CD4-positive, alpha-beta T cell treated with Interleukin-10 for 1 hour (primary cell): ENCODE measurements at places on chromosomes 6 and 20.

GRCh38 chr6:93621442-93621841 is 202.1 kb upstream of the EPHA7 start:
- no peak for DNase-seq

- DNase-seq, result no peak
These were observed 209.2 kb downstream of the PREX1 start for GRCh38 chr20:48618631-48619030.

- no peak for DNase-seq
These were observed 48.5 kb downstream of the CFAP61 start for GRCh38 chr20:20100881-20101280.

DNA sequence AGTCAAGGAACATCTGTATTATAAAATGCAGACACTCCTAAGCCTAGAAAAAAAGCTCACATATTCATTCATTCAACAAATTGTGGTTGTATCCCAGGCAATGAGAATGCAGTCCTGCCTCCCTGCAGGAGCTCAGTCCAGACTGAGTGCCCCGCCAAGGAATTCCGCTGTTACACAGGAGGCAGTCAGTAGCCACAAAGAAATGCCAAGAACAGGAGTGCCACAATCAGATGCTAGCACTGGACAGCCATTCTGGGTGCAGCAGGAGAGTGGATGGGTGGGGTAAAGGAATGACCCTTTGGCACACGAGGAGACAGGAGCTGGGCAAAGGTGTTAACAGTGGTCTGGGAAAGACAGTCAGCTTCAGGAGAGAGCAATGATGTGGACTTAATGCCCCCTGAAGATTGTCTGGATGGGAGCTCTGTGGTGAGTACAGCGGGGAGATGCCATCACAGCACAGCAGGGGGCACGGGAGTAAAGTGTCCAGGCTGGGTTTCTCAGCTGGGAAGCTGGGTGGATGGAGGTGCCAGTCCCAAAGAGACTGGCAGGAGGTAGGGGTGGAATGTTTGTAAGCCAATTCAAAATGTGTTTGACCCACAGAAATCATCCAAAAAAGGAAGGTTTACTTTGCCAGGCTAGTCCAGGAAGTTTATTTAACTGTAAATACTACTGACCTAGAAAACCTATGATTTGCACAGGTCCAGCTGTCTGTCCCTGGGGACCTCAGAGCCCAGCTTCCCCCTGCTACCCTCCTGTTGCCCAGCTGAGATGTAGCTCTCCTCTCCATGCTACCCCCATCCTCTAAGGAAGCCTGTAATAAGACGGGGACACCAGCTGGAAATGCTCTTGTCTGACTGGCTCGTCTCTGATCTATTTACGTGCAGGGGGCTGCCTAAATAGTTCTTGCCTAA is 84.1 kb downstream of the SLC23A2 start:
- DNase-seq, result no peak

DNA sequence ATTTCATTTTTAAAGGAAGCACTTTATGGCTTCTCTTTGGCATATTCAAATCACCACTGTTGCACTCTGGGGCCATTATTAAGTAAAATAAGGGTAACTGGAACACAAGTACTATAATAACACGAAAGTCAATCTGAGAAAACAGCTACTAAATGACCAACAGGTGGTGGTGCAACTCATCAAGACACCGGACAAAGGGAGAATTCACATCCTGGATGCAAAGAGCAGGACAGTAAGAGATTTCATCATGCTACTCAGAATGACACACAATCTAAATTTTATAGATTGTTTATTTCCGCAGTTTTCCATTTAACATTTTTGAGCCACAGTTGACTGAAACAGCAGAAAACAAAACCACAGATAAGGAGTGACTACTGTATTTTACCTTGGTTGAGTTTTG is 27.6 kb upstream of the LY86 start:
- DNase-seq, result no peak

DNA sequence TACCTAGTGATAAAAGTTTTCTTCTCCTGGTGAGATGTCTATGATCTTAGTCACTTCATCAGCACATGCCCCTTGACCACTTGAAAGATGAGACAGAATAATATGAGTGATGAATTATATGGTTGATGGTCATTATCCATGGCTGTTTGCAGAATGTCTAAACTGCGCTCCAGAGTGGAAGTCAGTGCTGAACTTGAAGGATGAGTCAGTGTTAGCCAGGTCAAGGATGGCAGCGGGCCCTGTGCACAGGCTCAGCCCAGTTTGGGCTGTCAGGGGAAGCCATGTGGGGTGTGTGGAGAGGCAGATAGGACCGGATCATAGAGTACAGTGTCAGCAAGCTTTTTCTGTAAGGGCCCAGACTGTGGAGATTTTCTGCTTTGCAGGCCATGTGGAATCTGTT is 67.2 kb upstream of the KIF25 start:
- no peak for DNase-seq

DNA sequence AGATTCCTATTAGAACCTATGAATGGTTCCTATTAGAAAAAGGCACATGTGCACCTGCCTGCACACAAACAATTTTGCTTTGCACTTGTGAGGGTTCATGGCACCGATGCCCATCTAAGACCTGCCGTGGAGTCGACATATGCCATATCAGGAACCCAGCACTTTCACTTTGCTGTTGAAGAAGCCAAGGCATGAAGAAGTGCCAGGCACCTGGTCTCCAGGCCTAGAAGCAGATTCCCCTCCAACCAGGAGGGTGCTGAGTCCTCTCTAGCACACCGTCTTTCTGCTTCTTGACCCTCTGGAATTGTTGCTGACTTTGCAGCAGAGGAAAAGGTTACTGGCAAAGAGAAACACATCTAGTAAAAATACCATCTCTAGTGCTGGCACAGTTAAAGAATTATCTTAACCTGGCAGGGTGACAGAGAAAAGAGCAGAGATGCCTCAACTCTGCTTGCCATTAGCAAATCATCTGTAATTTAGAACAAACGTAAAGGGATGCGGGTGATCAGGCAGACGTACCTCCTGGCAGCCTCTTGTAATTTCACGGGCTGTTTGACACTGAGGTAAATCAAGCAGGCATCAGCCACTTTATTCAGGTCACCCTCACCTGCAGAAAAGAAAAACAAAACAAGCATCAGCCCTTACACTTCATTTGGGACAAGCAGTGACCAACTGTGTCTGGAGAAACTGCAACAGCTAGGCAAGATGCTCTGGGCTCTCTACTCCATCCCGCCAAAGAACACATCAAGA is 37.2 kb downstream of the TTI1 start:
- no peak for DNase-seq

- DNase-seq, result no peak
These were observed 1.0 kb downstream of the SALL4 start for GRCh38 chr20:51801122-51801822.

DNA sequence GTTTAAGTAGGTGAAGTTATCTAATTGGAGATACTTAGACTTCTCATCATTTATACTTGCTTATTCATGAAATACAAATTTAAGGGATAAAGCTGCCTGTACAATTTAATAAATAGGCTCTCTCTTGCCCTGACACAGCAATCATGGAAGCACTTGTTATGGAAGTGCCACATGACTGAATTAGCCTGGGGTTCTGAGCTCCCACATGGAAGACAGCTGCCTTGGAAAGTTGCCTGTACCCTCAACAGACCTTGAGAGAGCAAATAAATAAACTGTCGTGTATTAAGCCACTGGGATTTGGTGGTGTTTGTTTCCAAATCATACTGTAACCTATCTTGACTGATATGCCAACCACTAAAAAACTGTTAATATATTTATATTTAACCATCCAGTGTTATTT is 87.0 kb upstream of the RSPO3 start:
- DNase-seq, result no peak

GRCh38 chr6:144075187-144075586 is 20.2 kb downstream of the SF3B5 start:
- no peak for DNase-seq

DNA sequence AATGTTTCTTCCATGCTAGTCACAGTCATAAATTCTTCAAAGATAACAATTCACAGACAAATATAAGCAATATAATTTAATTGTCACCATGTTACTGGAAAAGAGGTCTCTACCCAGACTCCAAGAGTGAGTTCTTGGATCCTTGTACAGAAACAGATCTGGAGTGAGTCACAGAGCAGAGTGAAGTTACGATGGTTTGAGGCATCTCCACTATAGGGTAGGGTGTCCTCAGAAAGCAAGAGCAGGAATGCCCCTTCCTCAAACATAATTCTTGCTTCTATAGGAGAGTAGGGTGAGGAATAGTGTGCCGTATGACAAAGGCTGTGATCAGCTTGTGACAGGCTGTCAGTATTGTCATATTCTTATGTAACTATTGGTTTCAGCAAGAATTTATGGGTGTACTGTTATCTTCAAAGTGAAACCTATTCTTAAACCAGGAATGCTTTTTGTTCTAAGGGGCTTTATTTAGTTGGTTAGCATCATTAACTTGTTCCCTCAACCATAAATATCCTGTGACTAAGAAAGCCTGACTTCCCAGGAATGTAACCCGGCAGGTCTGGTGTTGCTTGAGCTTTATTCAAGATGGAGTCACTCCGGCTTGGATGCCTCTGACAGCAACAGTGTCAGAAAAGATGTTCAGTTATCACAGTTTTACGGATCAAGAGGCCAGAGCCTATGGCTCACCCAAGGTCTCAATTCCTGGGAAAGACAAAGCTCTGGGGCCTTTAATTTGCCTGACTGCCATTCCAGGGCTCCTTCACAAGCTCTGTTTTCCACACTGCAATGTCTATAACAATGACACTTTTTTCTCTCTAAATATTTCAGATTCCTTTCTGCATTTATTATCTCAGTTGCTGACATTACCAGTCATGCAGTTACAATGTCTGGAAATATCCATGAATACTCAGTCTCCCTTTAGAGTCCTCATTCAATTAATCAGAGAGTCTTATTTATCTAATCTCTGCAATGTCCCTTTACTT is 298.6 kb downstream of the C6orf118 start:
- no peak for DNase-seq

DNA sequence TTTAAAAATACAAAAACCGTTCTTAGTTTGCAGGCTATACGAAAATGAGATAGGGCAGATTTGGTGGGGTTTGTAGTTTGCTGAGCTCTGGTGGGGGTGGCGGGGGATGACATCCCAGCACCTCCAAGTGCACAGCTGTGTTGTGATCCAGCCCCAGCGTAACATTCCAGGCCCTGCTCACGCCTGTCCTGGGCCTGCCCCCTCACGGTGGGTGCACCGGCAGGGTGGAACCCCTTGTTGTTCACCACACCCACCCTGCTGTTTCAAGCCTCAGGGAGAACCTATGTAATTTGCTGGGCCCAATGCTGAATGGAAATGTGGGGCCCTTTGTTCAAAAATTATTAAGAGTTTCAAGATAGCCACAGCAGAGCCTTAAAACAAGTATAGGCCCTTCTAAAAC is 25.0 kb downstream of the ARMC2 start:
- DNase-seq, result no peak

- DNase-seq, result no peak
These were observed 39.2 kb downstream of the LIN28B start for GRCh38 chr6:104995989-104996617.

DNA sequence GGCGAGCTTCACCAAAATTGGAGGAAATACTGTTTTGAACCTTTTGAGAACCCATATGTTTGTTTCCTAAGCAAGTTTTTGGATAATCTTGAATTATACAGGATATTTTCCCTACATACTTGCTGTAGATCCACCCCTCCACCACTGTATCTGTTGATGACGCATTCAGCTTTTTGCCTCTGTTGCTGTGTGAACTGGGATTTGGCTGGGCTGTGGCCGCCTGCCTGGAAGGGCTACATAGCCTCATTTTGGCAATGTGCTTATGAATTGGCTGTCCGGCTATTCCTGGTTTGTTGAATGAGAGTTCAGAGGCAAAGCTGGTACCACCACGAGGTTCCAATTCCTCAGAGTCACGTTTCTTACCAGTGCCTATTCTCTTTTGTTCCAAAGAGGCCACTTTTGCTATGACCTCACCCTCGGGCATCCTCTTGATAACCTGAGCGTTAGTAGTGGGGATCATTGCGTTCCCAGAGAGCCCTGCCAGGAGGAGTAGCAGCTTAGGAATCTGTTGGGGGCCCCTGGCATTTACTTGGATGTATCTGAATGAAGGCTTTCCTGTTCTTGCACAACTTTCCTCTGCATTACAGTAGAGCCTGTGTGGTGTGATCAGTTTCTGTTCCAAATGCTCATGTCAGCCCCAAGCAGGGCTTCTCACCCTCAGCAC is 6.4 kb downstream of the FAM83D start:
- no peak for DNase-seq

- no peak for DNase-seq
These were observed 97.1 kb upstream of the CEP85L start for GRCh38 chr6:118748311-118749062.

GRCh38 chr6:46347669-46348068 is 143.6 kb downstream of the RCAN2 start:
- DNase-seq, result no peak

DNA sequence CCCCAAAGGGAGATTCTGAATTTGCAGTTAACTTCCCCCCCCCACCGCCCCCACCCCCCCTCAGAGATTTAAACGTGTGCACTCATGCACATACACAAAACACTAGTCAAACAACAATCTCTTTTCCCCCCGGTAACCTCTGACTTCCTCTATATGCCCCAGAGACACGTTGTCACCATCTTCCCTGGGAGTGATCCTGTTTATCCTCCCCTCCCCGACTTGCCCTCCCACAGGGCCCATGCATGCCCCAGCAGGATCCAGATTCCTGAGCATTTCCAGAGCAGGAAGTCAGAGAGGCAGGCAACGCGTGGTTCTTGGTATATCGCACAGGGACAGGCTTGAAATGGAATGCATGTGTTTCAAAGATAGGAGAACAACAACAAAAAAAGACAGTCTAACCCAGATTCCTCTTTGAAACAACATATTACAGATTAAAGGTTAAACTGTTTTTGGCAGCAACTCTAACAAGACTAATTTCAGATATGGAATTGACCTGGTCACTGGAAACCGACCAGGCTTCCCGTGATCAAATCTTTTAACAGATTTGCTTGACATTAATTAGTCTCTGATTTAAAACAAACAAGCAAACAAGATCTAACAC is 1.3 kb downstream of the BLCAP start:
- no peak for DNase-seq

GRCh38 chr6:21271428-21272155 is 322.0 kb upstream of the SOX4 start:
- DNase-seq, result no peak

GRCh38 chr6:43331470-43331869 is 22.8 kb upstream of the CRIP3 start:
- DNase-seq, result no peak

DNA sequence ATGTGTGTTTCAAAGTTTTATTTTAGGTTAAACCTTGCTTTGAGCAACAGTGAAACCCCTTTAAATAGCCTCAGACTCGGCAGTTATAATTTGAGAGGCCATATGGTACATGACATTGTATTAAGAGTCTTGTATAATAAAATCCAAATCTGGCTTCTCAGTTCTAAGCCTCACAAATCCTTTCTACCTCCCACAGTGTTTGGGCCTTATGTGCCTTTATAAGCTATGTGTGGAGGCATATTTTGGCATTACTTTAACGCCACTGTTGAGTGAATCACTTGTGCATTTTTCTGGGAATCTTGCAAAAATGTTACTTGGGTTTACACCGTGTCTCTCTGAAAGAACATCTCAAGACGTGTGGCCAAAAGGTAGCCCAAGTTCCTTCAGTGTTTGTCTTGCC is 152.4 kb downstream of the COL9A1 start:
- no peak for DNase-seq
